ENCODE measurements at places on chromosomes 4 and X.

DNA sequence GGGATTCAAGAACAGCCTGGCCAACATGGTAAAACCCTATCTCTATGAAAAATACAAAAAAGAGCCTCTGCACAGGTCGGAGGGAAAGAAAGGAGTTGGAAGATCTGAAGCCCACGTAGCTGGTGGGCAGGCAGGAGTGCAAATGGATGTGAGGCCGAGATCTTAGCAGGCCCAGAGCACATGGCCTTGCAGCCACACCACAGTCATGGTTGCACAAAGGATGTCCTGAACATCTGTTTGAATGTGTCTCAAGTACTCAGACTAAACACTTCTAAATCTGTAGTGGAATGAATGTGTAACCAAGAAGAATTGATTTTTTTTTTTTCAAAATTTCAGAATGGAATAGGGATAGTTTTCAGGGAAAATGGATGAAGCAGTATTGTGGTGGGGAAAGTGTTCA, 10.8 kb downstream of the CA5B start:
- no peak for DNase-seq

DNA sequence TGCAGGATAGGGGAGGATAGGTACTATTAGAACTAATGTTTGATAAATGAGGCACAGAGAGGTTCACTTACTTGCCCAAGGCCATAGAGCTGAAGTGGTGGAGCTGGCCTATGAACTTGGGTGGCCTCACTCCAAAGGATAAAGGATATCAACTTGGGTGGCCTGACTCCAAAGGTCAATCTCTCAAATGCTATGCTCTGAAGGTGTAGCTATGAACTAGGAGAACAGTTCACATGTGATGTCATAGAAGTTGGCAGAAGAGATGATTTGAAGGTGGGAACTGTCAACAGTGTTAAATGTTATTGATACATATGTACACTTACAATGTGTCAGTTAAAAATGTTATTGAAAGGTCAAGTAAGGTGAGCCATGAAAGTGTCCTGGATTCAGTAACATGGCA, 6.2 kb upstream of the CHST7 start:
- no peak for DNase-seq

DNA sequence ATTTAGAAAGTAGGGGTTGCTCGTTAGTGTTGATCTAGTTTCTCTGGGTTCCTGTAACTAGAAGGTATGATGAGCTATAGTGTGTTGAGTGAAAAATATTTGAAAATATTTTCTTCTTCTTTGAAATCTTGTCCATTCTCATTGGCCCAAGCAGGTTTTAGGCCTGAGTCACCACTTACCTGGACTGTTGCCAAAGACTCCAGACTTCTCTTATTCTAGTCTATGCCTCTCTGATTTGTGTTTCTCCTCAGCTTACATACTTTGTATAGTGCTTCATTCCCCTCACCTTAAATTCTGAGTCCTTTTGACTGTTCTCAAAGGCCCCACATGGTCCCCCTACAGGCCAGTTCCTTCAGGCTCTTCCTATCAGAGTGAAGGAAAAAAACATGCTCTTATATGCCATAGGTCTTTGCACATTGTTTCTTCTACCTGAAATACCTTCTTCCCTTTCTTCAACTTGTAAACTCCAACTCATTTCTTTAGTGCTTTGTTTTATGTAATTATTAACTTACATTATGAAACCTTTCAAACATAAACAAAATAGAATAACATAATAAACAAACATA, 258.2 kb downstream of the PPP1R2C start:
- DNase-seq: no peak

DNA sequence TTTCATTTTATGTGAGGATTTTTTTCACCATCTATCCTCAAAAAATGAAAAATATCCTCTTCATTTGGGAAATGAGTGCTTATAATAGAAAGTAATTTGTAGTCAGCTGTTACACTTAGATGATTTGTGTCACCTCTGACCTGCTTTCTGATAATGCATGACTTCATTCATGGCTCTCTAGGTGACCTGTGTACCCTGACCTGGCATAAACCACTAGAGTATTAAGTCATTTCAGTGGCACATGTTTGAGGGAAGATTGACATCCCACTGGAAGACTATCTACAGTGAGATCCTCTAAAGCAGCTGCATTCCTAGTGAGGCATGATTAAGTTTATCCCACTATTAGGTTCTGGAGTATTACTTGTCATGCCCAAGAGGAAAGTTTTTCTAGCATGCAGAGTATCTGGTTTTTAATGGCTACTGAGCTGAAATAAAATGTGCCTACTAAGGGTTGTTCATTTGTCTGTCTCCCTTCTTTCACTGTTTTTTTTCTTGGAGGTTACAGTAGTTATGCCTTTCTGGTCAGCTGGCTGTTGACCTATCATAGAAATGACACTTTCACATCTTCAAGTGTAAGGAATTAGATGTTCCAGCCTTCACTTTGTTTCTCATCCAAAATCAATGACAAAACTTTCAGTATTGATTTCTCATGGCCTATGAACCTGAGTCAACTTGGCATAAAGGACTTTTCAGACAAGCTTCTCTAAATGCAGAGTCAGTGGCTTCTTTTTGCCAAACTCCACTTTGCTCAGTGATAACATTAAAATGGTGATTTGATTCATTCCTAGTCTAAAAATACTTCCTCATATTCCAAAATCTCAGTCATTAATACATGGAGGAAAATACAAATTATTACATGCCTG, 33.1 kb downstream of the TET2 start:
- DNase-seq: no peak

DNA sequence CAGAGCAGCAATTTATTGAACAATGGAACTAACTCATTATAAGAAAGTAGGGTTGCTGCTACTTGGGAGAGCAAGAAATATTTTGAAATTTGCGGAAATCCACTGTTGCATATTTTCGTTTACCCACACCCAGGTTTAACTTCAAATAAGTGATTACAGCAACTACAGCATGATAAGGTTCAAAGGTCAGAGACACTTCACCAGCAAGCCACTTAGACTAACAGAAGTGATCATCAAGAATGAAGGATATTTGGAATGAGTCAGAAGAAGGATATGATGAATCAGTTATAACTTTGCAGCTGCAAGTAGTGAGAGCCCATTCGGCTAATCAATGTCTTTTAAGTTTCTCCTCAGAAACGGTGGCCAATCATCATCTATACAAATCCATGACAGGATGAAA, 199.3 kb downstream of the TMA16 start:
- no peak for DNase-seq

DNA sequence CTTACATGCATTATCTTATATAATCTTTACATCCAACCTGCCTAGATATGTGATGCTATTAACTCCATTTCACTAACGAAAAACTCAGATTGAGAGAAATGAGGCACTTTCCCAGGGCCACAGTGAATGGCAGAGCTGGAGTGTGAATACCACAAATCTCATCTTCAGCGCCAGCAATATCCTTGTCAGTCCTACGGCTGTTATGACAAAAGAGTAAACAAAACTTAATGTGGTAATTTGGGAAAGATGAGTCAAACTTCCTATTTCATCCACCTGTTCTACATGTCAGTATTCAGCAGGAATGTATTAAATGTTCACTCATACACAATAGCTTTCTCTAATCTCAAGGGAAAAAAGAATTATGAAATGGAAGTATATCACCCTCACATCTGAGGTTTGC, 56.9 kb downstream of the FAT1 start:
- DNase-seq: no peak

- no peak for DNase-seq
Observed at GRCh38 chrX:92213786-92214185, 434.6 kb downstream of the PCDH11X start.

Data from activated CD4-positive, alpha-beta T cell treated with anti-CD3 and anti-CD28 coated beads, Interleukin-2, amount 50 U/mL, for 24 hours (primary cell).